Uterus (tissue), 4 donors: ENCODE measurements at places on chromosomes 3 and 15. TPM values are rescaled to one million over a fixed set of nuclear protein-coding genes. Genes with fewer than 3 reads are reported as not detected.
A peak's percentile ranks its signal among the peaks of the same experiment; 100 is the strongest.

- H3K4me3 ChIP-seq = no peak overlapping the region
- H3K4me1 ChIP-seq = no peaks in the 10 kb centered on the region
- no peaks in the 10 kb centered on the region for H3K27me3 ChIP-seq
Observed at GRCh38 chr3:106126067-106126845, 257.4 kb upstream of the CBLB start.

- H3K27me3 ChIP-seq = no peaks in the 10 kb centered on the region
- H3K4me1 ChIP-seq = no peaks in the 10 kb centered on the region
- H3K27ac ChIP-seq = no peak overlapping the region
- DNase-seq = peak; percentile 21
- H3K4me3 ChIP-seq = no peak overlapping the region
Observed at GRCh38 chr15:26889298-26889898, 22.5 kb downstream of the GABRA5 start.

Gene TEX9
- 0.88 TPM for total RNA-seq

Gene TM4SF1
- 111 TPM for total RNA-seq

GRCh38 chr3:69425249-69425648 is 39.4 kb upstream of the FRMD4B start:
- H3K27me3 ChIP-seq = no peaks in the 10 kb centered on the region
- H3K4me1 ChIP-seq = no peaks in the 10 kb centered on the region
- no peaks in the 10 kb centered on the region for H3K36me3 ChIP-seq
- no peak overlapping the region for H3K4me3 ChIP-seq
- DNase-seq = no peak
- H3K27ac ChIP-seq = no peak overlapping the region

- H3K4me1 ChIP-seq = no peaks in the 10 kb centered on the region
- no peak overlapping the region for H3K4me3 ChIP-seq
- no peak for DNase-seq
Observed at GRCh38 chr3:151328298-151328995, 902 bp downstream of the P2RY13 start.

DNA sequence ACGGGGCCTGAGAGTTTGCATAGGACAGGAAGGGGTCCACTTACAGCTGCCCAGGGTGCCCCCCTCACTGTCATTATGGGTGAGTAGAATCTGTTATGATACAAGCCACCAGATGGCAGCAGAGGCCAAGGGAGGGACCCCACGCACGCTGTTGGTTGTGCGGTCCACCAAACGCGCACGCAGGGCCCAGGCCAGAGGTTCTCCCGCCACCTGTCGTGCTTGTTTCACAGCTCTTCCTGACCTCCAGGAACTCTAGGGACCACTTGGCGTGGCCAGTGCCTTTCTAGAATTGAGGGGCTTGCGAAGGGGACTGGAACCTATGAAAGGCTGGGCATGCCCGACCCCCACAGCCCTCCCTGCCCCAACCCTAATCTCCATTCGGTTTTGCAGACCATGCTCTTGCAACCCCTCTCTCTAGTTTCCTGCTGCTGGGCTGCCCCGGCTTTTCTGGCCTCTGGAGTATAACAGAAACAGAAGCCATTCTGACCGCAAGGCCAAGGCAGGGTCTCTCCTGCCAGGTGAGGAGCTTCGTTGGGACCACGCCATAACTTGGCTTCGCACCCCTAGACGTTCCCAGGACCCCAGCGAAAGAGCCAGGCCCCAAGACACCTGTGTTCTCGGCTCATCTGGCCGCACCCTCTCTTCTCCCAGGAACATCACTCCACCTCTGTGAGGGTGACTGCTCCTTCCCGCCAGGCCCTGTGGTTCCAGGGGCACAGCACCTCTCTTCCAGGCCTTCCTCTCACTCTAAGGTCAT is 46.0 kb downstream of the ALDH1L1 start:
- no peaks in the 10 kb centered on the region for H3K36me3 ChIP-seq
- H3K27me3 ChIP-seq = no peaks in the 10 kb centered on the region
- no peaks in the 10 kb centered on the region for H3K4me1 ChIP-seq
- peak; percentile 70 for DNase-seq
- no peak overlapping the region for H3K27ac ChIP-seq

Gene TAGLN3
- 11.2 TPM for total RNA-seq

DNA sequence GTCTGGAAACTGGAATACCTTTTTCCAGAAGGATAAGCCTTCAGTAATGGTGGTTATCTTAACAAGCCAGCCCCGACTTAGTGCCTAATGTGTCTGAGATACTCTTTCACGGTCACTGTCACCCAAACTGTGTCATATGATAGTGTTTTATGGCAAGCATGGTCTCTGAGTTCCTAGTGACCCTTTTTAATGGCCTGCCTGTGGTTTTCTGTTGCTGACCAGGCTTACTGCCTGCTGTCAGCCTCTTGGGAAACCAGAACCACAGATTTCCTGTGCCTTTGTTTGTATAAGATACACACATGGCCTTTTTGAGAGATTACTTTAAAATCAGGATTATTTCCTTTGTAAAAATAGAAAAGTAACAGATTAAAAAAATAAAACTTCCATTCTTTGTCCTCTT is 22.4 kb downstream of the HPS3 start:
- H3K4me1 ChIP-seq = no peaks in the 10 kb centered on the region
- no peak for DNase-seq
- H3K27ac ChIP-seq = no peak overlapping the region
- no peak overlapping the region for H3K4me3 ChIP-seq

- no peak for DNase-seq
- no peaks in the 10 kb centered on the region for H3K27me3 ChIP-seq
- H3K4me1 ChIP-seq = no peaks in the 10 kb centered on the region
- H3K4me3 ChIP-seq = no peak overlapping the region
Observed at GRCh38 chr3:176969506-176969905, 227.8 kb downstream of the TBL1XR1 start.

DNA sequence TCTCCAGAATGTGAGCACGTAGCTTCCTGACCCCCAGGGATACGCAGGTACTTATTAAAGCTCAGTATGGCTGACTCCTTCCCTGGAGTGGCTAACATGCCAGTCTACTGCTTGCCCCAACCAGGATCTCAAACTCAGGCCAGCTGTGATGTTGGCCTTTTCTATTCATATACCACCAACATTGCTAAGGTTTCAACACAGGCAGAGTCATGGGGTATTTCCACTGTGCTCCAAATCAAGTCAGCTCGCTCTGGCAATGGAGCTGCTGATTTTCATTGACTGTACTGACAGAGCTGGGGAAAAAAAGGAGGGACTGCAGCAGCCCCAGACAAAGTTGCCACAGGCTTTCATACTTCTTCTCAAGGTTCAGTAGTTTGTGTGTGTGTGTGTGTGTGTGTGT is 87.0 kb downstream of the CFAP20DC start:
- no peaks in the 10 kb centered on the region for H3K4me1 ChIP-seq
- H3K27ac ChIP-seq = no peak overlapping the region
- DNase-seq = no peak

DNA sequence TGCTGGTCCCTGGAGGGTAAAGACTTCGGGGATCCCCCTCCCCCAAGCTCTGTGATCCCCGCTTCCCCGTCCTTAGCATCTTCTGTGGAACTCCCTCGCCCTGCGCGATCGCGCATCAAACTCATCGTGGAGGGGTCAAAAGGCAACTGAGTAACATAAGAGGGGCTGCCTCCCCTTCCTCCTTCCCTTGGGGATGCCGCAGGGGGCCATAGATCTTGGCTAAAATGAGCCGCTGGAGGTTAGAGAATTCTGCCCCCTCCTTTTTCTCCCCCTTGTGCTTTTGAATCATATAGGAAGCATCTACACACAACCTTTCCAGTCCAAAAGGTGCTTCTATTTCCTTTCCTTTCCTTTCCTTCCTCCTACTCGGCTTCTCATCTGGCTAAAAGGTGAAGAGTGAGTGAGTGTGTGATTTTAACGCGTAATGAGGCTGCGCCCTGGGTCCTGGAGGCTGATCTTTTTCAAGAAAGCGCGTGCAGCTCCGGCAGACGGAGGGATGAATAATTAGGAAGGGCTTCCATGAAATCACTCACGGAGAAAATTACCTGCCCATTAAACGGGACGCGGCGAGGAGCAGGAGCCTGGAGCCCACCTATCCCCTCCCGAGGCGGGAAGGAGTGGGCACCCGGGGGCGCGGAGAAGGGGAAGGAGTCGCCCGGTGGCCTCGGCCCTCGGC is 831 bp upstream of the ROBO2 start:
- H3K36me3 ChIP-seq = no peaks in the 10 kb centered on the region
- H3K4me1 ChIP-seq = no peaks in the 10 kb centered on the region
- H3K27me3 ChIP-seq = peaks cover 9% of the 10 kb centered on the region
- peak overlapping the region; percentile 36 for H3K27ac ChIP-seq
- no peak for DNase-seq
- H3K4me3 ChIP-seq = peak overlapping the region; percentile 48

Gene CPN2
- not detected for total RNA-seq

- no peaks in the 10 kb centered on the region for H3K4me1 ChIP-seq
- DNase-seq = no peak
- no peaks in the 10 kb centered on the region for H3K27me3 ChIP-seq
- H3K27ac ChIP-seq = no peak overlapping the region
- no peaks in the 10 kb centered on the region for H3K36me3 ChIP-seq
Observed at GRCh38 chr15:98755138-98755537, 106.8 kb downstream of the IGF1R start.

DNA sequence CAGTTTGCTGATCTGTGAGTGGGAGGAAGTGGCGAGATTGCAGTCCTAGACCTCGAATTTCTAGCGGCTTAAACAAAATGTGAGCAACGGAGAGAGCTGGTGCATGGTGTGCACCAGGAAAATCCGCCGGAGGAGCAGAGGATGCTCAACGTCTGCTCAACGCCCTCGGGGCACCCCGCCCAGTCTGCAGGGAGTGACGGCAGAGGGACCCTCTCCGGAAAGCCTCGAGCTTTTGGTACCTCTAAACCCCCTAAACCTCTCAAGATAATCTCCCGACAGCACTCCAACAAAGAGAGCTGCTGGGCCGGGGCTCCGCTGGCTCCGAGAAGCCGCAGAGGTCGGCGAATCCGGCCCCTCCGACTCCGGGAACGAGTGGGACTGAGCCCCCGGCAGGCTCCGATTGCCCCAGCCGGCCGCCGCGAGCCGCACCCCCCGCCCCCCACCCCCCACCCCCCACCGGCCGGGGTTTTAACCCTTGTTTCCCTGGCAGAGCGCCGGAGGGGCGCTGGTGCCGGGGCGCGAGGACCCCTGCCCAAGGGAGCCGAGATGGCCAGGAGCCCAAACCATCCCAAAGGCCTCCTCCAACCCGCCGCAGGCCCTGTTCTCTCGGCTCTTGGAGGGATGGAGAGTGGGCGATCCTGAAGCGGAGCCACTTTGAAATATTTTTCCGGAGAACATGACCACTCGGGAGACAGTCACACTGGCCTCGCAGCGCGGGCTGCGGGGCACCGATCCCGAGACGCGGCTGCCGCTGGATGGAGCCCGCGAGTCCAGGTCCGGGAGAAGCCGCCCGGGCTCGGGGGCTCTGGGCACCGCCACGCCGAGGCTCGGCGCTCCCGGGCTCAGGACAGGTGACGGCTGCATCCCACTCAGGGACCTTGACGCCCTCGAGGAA is 1.5 kb downstream of the MEGF11 start:
- peaks cover 33% of the 10 kb centered on the region for H3K27me3 ChIP-seq
- H3K27ac ChIP-seq = no peak overlapping the region
- DNase-seq = no peak
- no peaks in the 10 kb centered on the region for H3K36me3 ChIP-seq

- H3K36me3 ChIP-seq = no peaks in the 10 kb centered on the region
- no peak for DNase-seq
- no peak overlapping the region for H3K27ac ChIP-seq
- no peaks in the 10 kb centered on the region for H3K27me3 ChIP-seq
Observed at GRCh38 chr3:101036676-101037075, 43.5 kb upstream of the ABI3BP start.

DNA sequence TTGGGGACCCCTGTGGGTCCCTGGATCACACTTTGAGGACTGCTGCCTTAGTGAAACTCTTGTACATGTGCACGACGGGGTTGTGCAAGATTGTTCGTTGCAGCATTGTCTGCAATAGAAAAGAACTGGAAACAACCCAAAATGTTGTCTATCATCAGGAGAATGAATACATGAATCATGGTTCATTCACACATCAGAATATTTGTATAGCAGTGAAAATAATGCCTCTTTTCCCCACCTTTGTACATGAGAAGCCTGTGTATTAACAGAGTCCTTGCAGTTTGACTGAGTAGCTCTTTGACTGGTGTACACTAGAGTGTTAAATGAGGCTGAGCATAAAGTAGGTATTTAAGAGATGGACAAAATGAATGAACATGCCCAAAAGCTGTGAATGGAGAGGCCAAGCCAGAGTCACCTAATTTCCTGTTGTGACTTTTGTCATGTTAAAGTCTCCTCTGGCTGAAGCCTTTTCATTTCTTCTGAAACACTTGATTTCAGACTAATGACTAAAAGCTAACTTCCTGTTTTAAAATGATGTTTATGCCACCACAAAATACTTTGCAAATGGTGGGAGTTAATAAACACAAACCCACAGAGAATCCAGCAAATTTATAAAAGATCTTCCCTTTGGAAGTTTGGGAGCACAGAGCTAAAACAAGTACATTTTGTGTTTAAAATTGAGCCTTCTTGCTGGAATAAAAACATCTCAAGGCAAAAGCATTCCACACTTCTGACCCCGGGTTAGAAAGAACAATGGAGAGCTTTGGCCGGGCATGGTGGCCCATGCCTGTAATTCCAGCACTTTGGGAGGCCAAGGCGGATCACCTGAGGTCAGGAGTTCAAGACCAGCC is 20.6 kb upstream of the USP3 start:
- DNase-seq = no peak
- no peak overlapping the region for H3K4me3 ChIP-seq
- no peaks in the 10 kb centered on the region for H3K36me3 ChIP-seq
- H3K27ac ChIP-seq = no peak overlapping the region
- H3K4me1 ChIP-seq = no peaks in the 10 kb centered on the region

DNA sequence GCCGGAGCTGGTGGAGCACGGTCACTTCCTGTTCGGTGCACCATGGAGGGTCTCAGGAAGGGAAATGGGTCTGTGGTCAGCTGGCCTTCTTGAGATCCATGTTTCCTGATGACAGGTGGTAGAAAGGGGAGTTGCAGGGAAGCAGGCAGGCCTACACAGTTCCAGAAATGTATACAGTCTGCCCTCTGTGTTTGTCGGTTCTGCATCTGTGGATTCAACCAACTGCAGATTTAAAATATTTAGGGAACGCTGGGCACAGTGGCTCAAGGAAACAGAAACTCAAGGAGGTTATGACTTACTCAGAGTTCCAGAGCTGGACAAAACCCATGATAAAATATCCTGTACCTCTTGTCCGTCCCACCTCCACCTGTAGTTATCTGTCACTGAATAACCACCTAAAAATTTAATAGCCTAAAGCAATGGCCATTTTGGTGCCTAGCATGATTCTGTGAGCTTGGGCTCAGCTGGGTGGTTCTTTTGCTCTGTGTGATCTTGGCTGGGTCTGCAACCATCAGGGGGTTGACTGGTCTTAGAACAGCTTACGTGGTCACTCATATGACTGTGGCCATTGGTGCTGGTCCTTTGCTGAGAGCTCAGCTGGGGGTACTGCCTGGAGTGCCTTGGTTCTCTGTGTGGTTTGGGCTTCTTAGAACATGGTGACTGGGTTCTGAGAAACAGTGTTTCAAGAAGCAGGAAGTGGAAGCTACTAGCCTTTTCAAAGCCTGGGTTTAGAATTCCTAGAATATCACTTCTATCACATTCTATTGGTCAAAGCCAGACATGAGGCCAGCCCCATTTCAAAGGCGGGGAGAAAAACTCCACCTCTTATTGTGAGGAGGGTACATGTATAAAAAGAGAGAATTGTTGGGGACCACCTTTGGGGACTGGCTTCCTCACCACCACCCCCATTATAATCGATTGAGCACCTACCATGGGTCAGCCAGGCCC is 239.7 kb upstream of the BHLHE40 start:
- no peak overlapping the region for H3K4me3 ChIP-seq
- peaks cover 5% of the 10 kb centered on the region for H3K4me1 ChIP-seq
- no peaks in the 10 kb centered on the region for H3K36me3 ChIP-seq
- peak overlapping the region; percentile 98 for H3K27ac ChIP-seq
- H3K27me3 ChIP-seq = no peaks in the 10 kb centered on the region
